Pancreas (tissue), 10 donors: ENCODE measurements at places on chromosomes 2 and 18. TPM values are rescaled to one million over a fixed set of nuclear protein-coding genes. Genes with fewer than 3 reads are reported as not detected.
A peak's percentile ranks its signal among the peaks of the same experiment; 100 is the strongest.

The EFEMP1 gene
- 42.3 TPM for total RNA-seq

The KIF1A gene
- total RNA-seq, result 47.1 TPM

The COL3A1 gene
- 746 TPM for total RNA-seq

The IL36RN gene
- total RNA-seq, result not detected

The TBR1 gene
- not detected for total RNA-seq

The IL36G gene
- total RNA-seq, result not detected

The ALK gene
- total RNA-seq, result not detected

The GREB1 gene
- 3.5 TPM for total RNA-seq

The LYPD6B gene
- 5.4 TPM for total RNA-seq

- no peak for DNase-seq
- H3K4me3 ChIP-seq, result no peak overlapping the region
- H3K36me3 ChIP-seq, result no peaks in the 10 kb centered on the region
- H3K27me3 ChIP-seq, result no peaks in the 10 kb centered on the region
Measured at GRCh38 chr2:19714926-19715325, 186.9 kb downstream of the TTC32 start.

DNA sequence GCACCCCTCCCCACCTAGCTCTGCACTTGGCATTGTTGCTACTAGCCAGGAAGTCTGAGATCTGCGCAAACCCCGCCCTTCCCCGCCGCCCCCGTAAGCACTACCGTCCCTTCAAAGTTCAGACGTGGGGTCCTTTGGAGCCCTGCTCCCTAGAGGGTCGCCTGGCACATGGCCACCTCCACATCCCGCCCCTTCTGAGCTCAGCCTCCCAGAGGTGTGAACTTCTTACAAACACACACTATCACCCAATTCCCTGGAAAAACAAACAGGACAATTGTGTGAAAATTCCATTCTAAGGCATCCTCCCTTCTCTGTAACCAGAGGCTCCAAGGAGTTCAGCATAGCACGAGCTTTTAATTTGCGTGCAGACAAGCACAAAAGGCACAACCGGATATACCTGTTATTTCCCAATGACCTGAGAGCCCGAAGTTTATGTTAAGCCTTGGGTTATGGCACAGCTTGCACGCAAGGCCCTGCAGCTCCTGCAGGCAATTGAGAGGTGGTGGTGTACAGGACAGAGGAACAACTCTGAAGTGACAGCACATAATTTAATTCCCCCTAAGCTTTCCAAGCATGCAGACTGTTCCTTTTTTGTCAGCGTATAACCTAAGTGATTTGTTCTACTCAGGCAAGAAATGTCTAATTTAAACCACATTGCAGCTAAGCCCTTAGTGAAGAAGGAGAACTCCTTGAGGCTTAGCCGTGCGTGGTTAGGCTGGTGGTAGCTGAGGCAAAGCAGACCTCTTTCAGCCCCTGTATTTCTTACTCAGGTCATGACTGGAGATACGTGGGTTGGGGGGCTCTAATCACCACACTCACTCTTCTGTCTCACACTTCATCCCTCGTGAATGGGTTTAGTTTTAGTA is 20.3 kb upstream of the CYP1B1 start:
- H3K36me3 ChIP-seq, result no peaks in the 10 kb centered on the region
- peaks cover 8% of the 10 kb centered on the region for H3K27me3 ChIP-seq
- peaks cover 2% of the 10 kb centered on the region for H3K4me1 ChIP-seq

DNA sequence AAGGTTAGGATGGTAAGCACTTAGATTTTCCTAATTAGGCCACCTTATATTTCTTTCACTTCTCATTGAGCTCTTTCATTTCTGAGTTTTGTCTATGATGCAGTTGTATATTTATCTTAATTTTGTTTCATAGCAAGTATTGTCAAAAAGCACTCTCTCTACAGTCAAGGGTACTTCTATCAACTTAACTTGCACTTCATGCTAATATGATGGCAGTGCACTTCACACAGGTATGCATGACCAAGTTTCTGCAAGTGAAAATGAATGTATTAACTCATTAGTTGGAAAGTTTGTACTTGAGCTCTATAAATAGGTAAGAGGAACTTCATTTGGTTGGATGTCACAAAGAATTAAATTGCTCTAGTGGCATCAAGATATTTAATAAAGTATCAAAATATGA is 51.5 kb upstream of the CDH19 start:
- no peak overlapping the region for H3K27ac ChIP-seq
- H3K4me3 ChIP-seq, result no peak overlapping the region
- no peaks in the 10 kb centered on the region for H3K27me3 ChIP-seq
- H3K36me3 ChIP-seq, result no peaks in the 10 kb centered on the region
- no peak for DNase-seq

GRCh38 chr2:228065686-228066085 is 115.8 kb downstream of the SPHKAP start:
- H3K36me3 ChIP-seq, result no peaks in the 10 kb centered on the region
- H3K27ac ChIP-seq, result no peak overlapping the region
- no peaks in the 10 kb centered on the region for H3K27me3 ChIP-seq
- DNase-seq, result no peak
- no peak overlapping the region for H3K4me3 ChIP-seq
- H3K4me1 ChIP-seq, result no peaks in the 10 kb centered on the region

DNA sequence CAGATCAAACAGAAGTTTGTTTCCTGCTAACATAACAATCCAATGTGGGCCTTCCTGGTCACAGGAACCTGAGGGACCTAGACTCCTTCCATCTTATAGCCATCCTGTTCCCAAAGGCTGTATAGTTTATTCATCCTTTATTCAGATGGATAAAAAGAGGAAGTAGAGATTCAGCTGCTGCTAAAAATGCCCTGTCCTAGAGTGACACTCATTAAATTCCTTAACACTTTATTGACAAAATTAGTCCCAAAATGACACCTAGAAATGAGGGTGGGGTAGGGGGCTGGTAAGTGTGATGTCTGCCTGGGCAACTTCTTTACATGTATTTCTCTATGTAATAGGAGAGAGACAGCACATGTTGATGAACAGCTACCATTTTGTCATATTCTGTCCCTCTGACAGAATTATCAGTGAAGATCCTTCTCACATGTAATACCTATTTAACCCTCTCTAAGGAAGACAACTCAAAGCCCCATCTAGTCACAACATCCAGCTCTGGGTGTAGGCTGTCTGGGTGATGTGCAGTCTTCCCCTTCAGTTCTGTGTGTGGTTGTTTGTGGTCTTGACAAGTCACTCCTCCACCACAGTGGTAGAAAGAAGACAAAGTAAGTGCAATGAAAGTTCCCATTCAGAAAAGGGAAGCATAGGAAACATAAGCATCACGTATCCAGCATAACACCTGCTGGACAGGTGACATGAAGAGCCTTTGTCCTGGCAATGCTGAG is 253.9 kb upstream of the CNTNAP5 start:
- no peak overlapping the region for H3K4me3 ChIP-seq
- no peaks in the 10 kb centered on the region for H3K4me1 ChIP-seq
- no peak overlapping the region for H3K27ac ChIP-seq
- no peaks in the 10 kb centered on the region for H3K27me3 ChIP-seq

DNA sequence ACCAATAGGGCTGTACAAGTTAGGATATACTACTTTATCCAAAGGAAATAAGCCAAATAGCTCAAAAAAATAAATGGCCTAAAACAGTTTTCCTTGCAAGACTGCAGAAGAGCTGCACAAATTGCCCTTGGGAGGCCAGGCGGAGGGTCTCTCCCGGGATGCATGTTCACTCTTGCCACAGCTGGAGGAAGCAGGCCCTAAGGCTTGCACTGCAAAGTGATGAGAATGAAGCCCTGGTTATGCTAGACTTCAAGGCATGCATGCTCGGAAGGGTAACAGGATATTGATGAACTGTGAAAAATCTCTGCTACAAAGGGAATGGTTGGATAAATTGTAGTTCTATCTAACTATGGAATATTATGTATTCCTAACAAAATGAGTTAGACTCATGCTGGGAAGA is 27.5 kb upstream of the LDLRAD4 start:
- no peaks in the 10 kb centered on the region for H3K36me3 ChIP-seq
- no peak overlapping the region for H3K4me3 ChIP-seq
- DNase-seq, result no peak
- no peaks in the 10 kb centered on the region for H3K27me3 ChIP-seq

GRCh38 chr18:41119031-41119430 is 836.0 kb upstream of the PIK3C3 start:
- no peak for DNase-seq
- H3K36me3 ChIP-seq, result no peaks in the 10 kb centered on the region
- H3K4me3 ChIP-seq, result no peak overlapping the region
- no peaks in the 10 kb centered on the region for H3K4me1 ChIP-seq

- no peaks in the 10 kb centered on the region for H3K27me3 ChIP-seq
- DNase-seq, result no peak
- no peaks in the 10 kb centered on the region for H3K36me3 ChIP-seq
Measured at GRCh38 chr2:190420801-190421200, 12.6 kb downstream of the MFSD6 start.

GRCh38 chr2:240557101-240557751 is 562 bp downstream of the ANKMY1 start:
- no peaks in the 10 kb centered on the region for H3K27me3 ChIP-seq
- no peaks in the 10 kb centered on the region for H3K36me3 ChIP-seq
- peak; percentile 26 for DNase-seq
- H3K27ac ChIP-seq, result no peak overlapping the region
- peak overlapping the region; percentile 31 for H3K4me3 ChIP-seq

DNA sequence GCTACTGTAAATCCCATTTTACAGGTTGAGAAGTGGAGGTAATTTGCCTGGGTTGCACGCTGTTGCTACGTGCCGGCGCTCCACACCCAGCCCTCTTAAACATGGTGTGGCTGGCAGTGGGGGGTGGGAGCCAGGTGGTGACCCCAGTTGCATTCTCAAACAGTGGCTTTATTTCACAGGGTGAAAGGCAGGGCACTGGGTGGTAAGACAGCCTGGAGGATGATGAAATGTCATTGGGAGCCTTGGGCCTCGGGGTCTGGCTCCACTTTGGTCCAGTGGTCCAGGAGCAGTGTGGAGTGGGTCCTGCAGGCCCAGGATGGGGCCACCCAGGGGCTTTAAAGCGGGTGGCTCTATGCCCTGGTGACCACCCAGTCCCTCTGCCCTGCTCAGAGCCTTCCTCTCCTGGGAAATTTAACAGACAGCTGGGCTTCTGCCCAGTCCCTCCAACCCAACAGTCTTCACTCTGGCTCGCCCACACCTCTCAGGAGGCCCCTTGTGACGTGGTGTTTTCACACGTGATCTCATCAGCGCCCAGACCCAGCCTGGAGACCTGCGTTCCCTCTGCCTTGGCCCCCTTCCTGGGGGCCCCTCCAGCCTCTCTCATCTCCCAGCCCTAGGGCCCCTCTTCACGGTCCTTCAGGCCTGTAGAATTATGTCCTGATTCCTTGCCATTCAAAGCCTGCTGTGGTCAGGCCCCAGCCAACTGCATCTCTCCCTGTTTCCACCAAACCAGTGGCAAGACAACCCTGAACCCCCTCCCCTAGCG is 92.5 kb downstream of the INHBB start:
- H3K4me3 ChIP-seq, result no peak overlapping the region
- H3K4me1 ChIP-seq, result peaks cover 8% of the 10 kb centered on the region
- H3K27ac ChIP-seq, result no peak overlapping the region
- DNase-seq, result no peak
- no peaks in the 10 kb centered on the region for H3K36me3 ChIP-seq

- DNase-seq, result no peak
- H3K36me3 ChIP-seq, result no peaks in the 10 kb centered on the region
- peaks cover 16% of the 10 kb centered on the region for H3K4me1 ChIP-seq
- no peaks in the 10 kb centered on the region for H3K27me3 ChIP-seq
- H3K27ac ChIP-seq, result no peak overlapping the region
- no peak overlapping the region for H3K4me3 ChIP-seq
Measured at GRCh38 chr2:190662754-190663153, 13.9 kb downstream of the NAB1 start.

- no peak for DNase-seq
- H3K4me3 ChIP-seq, result no peak overlapping the region
- H3K27ac ChIP-seq, result no peak overlapping the region
- H3K36me3 ChIP-seq, result no peaks in the 10 kb centered on the region
- no peaks in the 10 kb centered on the region for H3K27me3 ChIP-seq
Measured at GRCh38 chr2:228426502-228427216, 245.2 kb upstream of the SPHKAP start.

DNA sequence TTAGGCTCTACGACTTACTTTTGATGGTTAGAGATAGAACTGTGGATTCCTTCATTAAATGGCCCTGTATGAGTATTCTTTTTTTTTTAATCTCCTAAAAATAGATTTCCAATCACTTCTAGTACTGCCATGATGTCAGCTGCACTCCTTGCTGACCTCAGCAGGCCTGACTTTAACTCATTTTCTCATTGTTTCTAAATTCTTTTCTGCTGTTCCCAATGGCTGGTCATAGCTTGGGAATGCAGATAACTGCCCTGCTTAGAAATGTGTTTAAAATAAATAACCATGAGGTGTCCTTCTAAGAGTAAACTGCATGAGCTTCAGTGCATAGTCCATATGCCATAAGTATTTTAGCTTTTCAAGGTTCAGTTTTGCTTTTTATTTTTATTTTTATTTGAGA is 15.7 kb downstream of the CCDC85A start:
- H3K4me3 ChIP-seq, result no peak overlapping the region
- H3K4me1 ChIP-seq, result no peaks in the 10 kb centered on the region
- H3K36me3 ChIP-seq, result no peaks in the 10 kb centered on the region
- DNase-seq, result no peak

GRCh38 chr2:213220967-213221603 is 63.2 kb upstream of the SPAG16 start:
- no peaks in the 10 kb centered on the region for H3K4me1 ChIP-seq
- H3K4me3 ChIP-seq, result no peak overlapping the region
- DNase-seq, result no peak
- H3K36me3 ChIP-seq, result no peaks in the 10 kb centered on the region
- no peak overlapping the region for H3K27ac ChIP-seq
- no peaks in the 10 kb centered on the region for H3K27me3 ChIP-seq

GRCh38 chr2:63571291-63571690 is 17.0 kb downstream of the WDPCP start:
- no peak overlapping the region for H3K4me3 ChIP-seq
- DNase-seq, result no peak
- H3K4me1 ChIP-seq, result no peaks in the 10 kb centered on the region
- no peaks in the 10 kb centered on the region for H3K36me3 ChIP-seq
- H3K27ac ChIP-seq, result no peak overlapping the region
- no peaks in the 10 kb centered on the region for H3K27me3 ChIP-seq

GRCh38 chr18:10841203-10841602 is 308.2 kb downstream of the PIEZO2 start:
- no peaks in the 10 kb centered on the region for H3K27me3 ChIP-seq
- no peaks in the 10 kb centered on the region for H3K4me1 ChIP-seq
- DNase-seq, result no peak
- no peaks in the 10 kb centered on the region for H3K36me3 ChIP-seq

DNA sequence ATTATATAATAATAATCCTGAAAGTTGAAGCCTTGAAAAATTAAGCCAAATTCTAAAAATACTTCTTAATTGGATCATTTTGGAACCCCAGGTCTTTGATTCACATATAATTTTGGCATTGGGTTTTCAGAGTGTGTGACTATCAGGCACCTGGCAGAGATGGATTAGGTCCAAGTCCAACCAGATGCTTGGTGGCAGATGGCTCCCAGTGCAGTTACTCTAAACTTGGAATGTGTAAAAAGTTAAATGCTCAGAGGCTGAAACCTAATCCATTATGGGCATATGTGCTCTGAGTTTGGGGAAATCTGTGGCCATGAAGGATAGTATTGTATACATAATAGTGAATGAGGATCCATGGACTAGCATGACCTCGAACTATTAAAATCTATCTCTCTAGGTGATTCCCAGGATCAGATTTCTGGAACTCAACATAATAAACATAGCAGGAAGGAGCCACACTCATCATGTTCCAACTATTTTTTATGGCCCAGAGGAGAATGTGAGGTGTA is 333.0 kb downstream of the RPRM start:
- no peaks in the 10 kb centered on the region for H3K27me3 ChIP-seq
- DNase-seq, result peak; percentile 58
- H3K36me3 ChIP-seq, result no peaks in the 10 kb centered on the region
- H3K4me3 ChIP-seq, result no peak overlapping the region
- H3K27ac ChIP-seq, result no peak overlapping the region
